ENCODE measurements at places on chromosomes 3 and 15. TPM values are rescaled to one million over a fixed set of nuclear protein-coding genes. Genes with fewer than 3 reads are reported as not detected.

Gene NBEAL2
- 24.3 TPM for total RNA-seq

Gene CMC1
- 3.9 TPM for total RNA-seq

Gene TRH
- total RNA-seq = not detected

Gene NR1I2
- total RNA-seq = not detected

Gene MUC4
- not detected for total RNA-seq

Gene CRYBG3
- 21.3 TPM for total RNA-seq

Gene CHRNA3
- not detected for total RNA-seq
